ENCODE measurements at places on chromosomes 7 and 10. TPM values are rescaled to one million over a fixed set of nuclear protein-coding genes. Genes with fewer than 3 reads are reported as not detected.

Gene SKIDA1
- total RNA-seq: 1.4 TPM

Gene GRM3
- total RNA-seq: not detected

Gene PNLIPRP1
- not detected for total RNA-seq

Gene SRRM3
- 2.7 TPM for total RNA-seq

Gene NUTM2A
- 0.34 TPM for total RNA-seq

Gene PRKCQ
- total RNA-seq: 0.12 TPM

Gene MXI1
- 27.4 TPM for total RNA-seq

Gene MCM10
- 1.2 TPM for total RNA-seq

Gene TMEM213
- not detected for total RNA-seq

Gene STRA8
- total RNA-seq: not detected

Gene CDC14C
- total RNA-seq: not detected

Gene FRMPD2
- total RNA-seq: not detected
